ENCODE measurements at places on chromosomes 1 and 21. TPM values are rescaled to one million over a fixed set of nuclear protein-coding genes. Genes with fewer than 3 reads are reported as not detected.

The CD244 gene
- polyA plus RNA-seq = 0.40 TPM

The BRDT gene
- not detected for polyA plus RNA-seq

GRCh38 chr1:159187647-159188374, 16.4 kb downstream of the CADM3 start:
- DNase-seq = no peak

The LHX8 gene
- not detected for polyA plus RNA-seq

DNA sequence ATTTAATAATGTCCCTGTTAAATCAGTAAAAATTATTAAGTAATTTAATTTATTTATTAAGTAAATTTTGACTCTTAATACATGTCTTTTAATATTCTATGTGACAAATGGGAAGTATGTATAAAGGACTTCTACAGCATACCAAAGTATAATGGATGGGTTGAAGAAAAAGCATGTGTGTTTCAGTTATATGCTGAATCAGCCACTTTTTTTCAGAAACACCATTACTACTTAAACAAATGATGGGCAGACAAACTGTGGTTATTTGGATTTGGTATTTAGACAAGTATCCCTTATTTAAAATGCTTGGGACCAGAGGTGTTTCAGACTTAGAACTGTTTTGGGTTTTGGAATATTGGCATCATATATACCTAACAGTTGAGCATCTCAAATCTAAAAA, 176.3 kb upstream of the DMRTA2 start:
- DNase-seq = no peak

GRCh38 chr1:47385020-47385419, 31.1 kb upstream of the FOXE3 start:
- no peak for DNase-seq

- DNase-seq = no peak
Measured at GRCh38 chr1:193437785-193438184, 251.4 kb upstream of the B3GALT2 start.

DNA sequence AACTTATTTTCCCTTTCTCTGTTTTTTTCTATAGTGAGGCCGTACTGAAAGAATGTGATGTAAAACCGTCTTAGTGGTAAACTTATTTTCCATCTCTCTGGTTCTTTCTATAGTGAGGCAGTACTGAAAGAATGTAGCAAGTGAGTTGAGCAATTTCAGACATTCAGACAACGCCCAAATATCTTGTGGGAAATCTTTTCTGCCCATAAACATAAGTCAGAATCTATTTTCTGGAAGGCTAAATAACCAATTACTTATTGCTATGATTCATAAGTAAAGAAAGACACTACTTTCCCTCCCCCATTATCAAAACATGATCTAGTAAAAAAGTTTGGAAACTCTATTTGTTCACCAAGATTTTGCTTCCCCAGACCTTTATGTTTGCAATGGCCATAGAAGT, 18.8 kb upstream of the SCCPDH start:
- no peak for DNase-seq

DNA sequence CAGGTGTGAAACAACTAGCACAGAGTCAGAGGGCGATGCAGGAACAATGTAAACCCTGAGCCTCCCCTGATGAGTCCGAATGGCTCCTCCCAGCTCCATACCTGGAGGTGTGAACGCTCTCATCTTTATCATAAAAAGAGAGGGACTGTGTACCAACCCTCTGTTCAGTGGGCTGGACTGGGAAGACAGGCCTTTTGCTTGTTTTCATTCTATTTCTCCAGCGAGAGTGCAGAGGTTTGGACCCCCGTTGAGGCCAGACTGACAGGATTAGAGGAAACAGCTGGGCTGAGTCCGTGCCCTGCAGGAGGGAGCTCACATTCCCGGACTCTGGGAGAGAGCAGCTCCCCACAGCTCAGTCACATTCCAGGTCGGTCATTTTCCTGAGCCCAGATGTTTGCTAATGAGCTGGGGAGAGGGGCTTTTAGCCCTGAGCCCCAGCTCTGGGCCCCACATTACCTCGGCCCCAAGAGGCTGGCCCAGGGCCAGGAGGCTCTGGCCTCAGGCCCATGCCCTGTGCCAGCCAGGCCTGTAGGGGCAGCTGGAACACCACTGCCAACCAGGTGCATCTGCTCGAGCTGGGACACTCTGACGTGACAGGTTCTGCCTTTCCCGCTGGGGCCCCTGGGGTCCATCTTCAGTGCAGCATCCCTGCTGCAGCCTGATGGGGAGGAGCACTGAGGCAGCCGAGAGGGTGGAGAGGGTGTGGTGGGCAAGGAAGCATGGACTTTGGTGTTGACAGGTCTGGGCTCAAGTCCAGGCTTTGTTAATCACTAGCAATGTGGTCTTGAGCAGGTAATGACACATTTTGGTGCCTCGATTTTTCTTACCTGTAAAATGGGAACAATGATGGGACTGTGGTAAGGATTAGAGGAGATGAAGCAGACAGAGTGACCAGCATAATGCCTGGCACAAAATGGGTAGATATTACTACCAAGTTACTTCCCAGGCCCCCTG, 3.5 kb upstream of the NBL1 start:
- DNase-seq = no peak

The SEC16B gene
- polyA plus RNA-seq = 3.1 TPM
